ENCODE measurements at places on chromosomes 4 and X.

GRCh38 chr4:78688366-78688765 lies 87.8 kb upstream of the BMP2K start:
- DNase-seq: no peak

DNA sequence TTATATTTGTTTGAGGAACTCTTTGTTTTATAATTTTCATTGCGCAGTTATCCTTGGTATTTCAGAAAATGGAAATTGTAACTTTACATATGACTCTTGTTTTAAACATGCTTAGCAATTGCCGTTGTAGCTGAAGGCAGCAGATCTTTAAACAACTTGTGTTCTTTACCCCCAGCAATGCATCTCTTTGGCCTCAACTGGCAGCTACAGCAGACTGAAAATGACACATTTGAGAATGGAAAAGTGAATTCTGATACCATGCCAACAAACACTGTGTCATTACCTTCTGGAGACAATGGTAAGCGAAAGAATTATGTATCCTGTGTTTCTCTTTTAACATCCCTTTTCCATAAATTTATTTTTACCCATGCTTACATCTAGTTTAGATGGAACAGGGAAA lies 263.6 kb downstream of the DCTD start:
- DNase-seq: no peak

DNA sequence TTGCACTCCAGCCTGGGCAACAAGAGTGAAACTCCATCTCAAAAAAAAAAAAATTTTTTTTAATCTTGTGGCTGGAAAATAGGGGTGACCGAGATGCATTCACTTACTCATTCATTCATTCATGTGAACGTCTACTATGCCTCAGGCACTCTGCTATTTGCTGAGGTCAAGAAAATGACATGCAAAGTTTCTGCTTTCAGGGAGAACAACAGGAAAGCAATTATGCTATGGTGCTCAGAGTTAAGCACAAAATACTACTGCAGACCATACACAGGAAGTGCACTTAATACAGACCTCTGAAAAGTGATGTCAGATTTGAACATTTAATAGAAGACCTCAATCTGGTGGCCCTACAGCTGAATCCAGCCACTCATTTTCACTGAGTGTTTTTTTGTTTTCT lies 59.6 kb upstream of the DUSP21 start:
- no peak for DNase-seq

DNA sequence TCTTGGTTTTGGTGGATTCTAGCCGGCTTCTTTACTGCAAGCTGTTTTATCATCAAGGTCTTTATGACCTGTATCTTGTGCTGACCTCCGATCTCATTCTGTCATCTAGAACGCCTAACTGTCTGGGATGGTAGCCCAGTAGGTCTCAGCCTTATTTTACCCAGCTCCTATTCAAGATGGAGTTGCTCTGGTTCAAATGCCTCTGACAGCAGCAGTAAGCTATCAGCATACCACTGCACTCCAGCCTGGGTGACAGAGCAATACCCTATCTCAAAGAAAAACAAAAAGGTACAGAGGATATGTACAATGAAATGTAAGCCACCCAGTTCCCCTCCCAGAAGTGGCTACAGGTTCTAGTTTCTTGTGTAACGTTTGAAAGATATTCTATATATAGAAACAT lies 36.1 kb downstream of the HERC6 start:
- DNase-seq: no peak

DNA sequence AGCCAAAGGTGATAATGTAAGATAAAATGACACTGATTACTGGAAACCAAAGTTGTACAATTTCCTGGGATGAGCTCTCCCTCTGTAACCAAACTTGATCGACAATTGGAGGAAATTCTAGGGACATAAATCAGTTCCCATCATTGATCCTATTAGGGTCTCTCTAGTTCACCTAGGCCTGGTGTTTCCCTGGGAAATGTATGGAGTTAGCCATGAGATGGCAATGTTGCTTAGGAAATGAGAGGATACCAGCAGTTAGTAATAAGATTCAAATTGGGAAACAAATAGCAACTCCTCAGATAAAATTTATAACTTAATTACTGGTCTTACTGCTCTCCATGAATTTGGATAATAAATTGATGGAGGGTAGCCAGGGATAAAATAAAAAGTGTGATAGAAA lies 52.2 kb downstream of the SPATA18 start:
- DNase-seq: no peak

DNA sequence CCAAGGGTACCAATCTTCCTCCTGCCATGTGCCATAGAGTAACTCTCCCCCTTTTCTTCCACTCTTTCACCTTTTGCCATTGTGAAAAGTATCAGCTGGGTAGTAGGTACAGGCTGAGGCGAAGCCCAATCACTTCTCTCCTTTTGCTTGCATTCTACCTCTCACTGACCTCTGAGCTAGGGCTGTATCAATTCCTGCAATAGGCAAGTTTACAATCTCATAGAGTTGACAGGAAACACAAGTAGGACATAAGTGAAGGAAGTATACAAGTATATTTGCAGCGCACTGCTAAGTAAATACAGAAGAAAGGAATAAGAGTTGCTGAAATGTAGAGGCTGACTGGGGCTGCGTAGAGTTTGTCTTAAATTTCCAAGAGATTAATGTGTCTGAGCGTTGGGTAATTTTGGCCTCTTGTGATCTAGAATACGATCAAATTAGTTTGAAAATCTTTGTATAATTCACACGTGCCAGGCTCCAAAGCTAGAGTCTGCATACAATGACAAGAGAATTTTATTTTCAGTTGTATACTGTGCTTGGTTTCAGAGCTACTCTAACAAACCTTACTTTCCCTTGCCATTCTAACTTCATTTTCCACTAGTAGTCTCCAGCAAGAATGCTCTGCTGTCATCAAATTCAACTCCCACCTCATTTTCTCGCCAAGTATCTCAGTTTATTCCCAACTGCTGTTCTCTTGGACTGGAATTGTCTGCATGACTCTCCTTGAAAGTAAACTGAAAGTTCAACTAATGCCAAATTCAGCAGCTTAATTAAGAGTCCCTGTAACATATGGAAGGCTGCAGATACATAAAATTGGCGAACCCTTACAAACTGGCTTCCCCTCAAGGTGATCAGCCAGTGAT lies 90.3 kb downstream of the ATP11C start:
- no peak for DNase-seq

GRCh38 chrX:37420756-37421155 lies 71.6 kb downstream of the PRRG1 start:
- DNase-seq: no peak

- DNase-seq: no peak
These were observed 3.6 kb upstream of the GATA1 start for GRCh38 chrX:48782795-48783194.

- no peak for DNase-seq
These were observed 30.1 kb downstream of the NSG1 start for GRCh38 chr4:4416981-4417380.

GRCh38 chrX:154084449-154085300 lies 12.8 kb downstream of the MECP2 start:
- DNase-seq: no peak

- no peak for DNase-seq
These were observed 59.8 kb downstream of the ANK2 start for GRCh38 chr4:113109106-113109718.

- no peak for DNase-seq
These were observed 228.1 kb downstream of the ADAMTS3 start for GRCh38 chr4:72340803-72341431.

GRCh38 chrX:49726966-49727365 lies 31.2 kb upstream of the PAGE1 start:
- DNase-seq: no peak

DNA sequence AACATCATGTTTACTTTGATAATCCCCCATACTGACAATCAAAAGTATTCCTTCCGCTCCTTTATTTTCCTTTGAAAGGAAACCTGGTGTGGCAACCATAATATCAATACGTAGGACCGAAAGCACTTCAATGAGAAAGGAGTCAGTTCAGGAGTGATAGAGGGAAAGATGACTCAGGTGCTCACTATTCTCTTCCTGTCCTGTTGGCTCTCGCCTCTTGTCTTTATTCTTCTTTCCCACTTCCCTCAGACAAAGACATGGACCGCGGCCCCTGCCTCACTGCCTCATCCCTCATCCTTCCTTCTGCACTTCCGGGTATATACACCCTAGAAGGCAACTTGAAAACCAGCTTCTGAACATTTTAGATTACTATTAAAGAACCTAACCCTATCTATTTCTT lies 49.8 kb upstream of the TNIP3 start:
- no peak for DNase-seq

DNA sequence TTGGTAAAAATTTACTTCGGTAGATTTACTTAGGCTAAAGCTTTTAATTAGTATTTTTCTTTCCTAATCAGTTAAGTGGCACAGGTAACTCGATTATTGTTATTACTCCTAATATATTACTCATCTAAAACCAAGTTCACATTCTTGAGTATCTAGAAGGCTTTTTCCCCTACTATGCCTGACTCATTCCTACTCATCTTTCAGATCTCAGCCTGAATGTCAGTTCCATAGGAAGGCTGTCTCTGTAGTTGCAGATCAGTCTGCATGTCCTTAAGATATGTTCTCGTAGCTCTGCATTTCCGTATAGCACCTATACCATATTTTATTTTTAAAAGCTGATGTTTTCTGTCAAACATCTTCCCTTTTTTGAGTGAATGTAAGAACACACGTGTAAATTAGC lies 5.9 kb upstream of the FAM184B start:
- DNase-seq: no peak

- no peak for DNase-seq
These were observed 2.3 kb upstream of the RGS12 start for GRCh38 chr4:3290476-3290875.

DNA sequence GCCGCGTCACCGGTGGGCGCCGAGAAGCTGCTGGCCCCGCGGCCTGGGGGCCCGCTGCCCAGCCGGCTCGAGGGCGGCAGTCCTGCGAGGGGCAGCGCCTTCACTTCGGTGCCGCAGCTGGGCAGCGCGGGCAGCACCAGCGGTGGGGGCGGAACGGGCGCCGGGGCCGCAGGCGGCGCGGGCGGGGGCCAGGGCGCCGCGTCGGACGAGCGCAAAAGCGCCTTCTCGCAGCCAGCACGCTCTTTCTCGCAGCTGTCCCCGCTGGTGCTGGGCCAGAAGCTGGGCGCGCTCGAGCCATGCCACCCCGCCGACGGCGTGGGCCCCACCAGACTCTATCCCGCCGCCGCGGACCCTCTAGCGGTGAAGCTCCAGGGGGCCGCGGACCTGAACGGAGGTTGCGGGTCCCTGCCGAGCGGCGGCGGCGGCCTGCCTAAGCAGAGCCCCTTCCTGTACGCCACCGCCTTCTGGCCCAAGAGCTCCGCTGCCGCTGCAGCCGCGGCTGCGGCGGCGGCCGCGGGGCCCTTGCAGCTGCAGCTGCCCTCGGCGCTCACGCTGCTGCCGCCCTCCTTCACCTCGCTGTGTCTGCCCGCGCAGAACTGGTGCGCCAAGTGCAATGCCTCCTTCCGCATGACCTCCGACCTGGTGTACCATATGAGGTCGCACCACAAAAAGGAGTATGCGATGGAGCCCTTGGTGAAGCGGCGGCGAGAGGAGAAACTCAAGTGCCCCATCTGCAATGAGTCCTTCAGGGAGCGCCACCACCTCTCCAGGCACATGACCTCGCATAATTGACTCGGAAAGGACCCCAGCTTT lies 5.6 kb downstream of the PRDM8 start:
- peak; percentile 65 for DNase-seq

- DNase-seq: no peak
These were observed 246.2 kb downstream of the SCFD2 start for GRCh38 chr4:53119680-53120079.

GRCh38 chr4:98581126-98581525 lies 77.3 kb downstream of the TSPAN5 start:
- DNase-seq: no peak

DNA sequence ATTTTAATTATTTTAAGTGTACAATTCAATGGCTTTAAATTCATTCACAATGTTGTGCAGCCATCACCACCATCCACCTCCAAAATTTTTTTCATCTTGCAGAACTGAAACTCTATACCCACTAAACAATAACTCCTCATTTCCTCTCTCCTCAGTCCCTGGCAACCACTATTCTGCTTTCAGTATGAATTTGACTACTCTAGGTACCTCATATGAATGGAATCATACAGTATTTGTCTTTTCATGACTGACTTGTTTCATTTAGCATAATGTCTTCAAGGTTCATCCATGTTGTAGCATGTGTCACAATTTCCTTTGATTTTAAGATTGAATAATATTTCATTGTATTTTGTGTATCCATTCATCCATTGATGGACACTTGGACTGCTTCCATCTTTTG lies 46.9 kb downstream of the KIF4A start:
- DNase-seq: no peak

All from activated T-cell treated with anti-CD3 and anti-CD28 coated beads, Interleukin-2, amount 50 U/mL, for 48 hours (primary cell).